DMS153 (cell line): ENCODE measurements at places on chromosomes 2 and 18.

GRCh38 chr18:3061581-3062312 lies 48.8 kb upstream of the LPIN2 start:
- DNase-seq: no peak

GRCh38 chr2:53989210-53989862 lies 18.5 kb upstream of the PSME4 start:
- DNase-seq: no peak

- DNase-seq: no peak
These were observed 2.0 kb upstream of the MCFD2 start for GRCh38 chr2:46917628-46918027.

- DNase-seq: no peak
These were observed 69.1 kb downstream of the IRS1 start for GRCh38 chr2:226730481-226730880.

GRCh38 chr2:195425328-195425727 lies 231.7 kb upstream of the SLC39A10 start:
- no peak for DNase-seq

- DNase-seq: no peak
These were observed 1257.7 kb upstream of the CDH2 start for GRCh38 chr18:29434650-29435049.

GRCh38 chr18:58407263-58407648 lies 221.6 kb downstream of the ALPK2 start:
- no peak for DNase-seq

DNA sequence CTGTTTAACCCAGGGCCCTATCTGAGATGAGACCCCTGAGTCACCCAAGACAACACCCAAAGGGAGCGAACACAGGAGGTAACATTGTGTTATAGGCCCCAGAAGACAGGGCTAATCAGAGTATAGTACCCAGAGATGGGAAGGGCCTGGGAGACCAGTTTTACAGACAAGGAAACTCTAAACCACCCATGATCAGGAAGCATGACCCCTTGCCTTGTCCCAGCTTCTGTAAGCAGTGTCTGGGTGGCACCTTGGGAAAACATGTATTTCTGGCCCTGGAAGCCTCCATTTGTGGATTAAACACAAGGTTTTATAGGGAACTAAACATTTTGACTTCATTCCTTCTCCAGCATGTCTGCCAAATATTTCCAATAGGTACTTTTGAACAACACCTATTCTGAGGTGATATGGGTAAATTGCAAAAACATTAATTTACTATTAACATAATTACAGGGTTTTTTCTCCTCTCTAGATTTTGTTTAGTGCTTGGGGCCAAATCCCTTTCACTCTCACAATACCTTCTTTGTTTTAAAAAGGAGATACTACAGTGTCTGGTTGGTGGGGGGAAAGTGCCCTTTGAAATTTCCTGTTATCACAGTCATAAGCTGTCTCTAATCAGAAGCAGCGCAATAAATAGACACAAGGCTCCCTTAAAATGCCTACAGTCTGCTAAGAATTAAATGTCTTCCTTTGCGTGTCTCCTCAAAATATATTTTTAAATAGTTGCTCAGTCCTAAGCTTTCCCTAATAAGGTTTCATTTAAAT lies 341.1 kb downstream of the BCL11A start:
- no peak for DNase-seq

- no peak for DNase-seq
These were observed 27.7 kb downstream of the BIRC6 start for GRCh38 chr2:32384529-32384928.

GRCh38 chr2:171551836-171552235 lies 29.6 kb downstream of the CYBRD1 start:
- no peak for DNase-seq

DNA sequence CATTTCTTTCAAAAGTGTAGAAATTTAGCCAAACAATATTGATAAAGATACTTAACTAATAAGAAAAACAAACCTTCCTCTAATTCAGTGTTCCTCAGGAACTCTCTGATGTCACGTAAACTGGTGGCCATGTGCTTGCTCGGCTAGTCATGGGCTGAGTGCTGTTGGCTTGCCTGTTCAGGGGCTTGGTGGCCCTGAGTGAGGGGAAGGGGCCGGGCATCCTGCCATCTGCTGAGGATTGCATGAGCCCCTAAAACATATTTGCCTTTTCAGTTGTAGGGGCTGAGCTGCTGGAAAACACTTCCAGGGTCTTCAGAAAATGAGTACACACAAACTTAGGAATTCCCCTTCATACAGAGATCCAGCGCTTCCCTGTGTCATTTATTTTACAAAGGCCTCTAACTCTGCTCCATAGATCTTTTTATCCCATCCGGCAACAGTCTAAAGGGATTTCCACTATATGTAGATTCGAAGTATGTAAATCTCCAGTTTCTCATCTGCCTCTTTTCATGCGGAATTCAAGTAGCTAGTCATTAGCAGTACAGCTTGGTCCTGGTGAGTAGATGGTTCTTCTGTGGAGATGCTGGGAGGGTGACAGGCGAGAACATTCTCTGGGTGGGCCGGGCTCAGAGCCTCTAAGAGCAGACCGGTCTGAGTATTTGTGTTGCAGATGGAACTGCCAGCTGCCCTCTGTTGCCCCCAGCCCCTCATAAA lies 20.1 kb upstream of the NFATC1 start:
- DNase-seq: no peak

GRCh38 chr2:172285010-172285621 lies 142.3 kb upstream of the ITGA6 start:
- no peak for DNase-seq

GRCh38 chr2:19818039-19818438 lies 83.7 kb downstream of the TTC32 start:
- no peak for DNase-seq

DNA sequence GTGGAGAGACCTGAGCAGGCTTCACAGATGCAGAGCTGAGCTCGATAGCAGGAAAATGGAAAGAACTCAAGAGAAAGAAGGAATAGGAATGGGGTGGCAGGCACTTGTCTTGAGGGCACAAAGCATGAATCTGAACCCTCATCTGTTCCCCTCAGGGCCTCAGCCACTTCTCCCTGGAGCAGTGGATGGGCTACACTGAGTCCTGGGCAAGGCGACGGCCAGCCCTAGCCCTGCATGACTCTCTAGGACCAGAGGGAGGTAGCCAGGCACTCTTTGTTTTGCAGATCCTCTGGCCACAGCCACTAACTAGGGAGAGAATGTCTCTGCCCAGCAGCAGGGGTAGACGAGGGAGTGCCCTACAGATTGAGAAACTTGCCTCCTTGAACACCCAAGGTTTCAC lies 3.4 kb upstream of the TEX51 start:
- DNase-seq: no peak

DNA sequence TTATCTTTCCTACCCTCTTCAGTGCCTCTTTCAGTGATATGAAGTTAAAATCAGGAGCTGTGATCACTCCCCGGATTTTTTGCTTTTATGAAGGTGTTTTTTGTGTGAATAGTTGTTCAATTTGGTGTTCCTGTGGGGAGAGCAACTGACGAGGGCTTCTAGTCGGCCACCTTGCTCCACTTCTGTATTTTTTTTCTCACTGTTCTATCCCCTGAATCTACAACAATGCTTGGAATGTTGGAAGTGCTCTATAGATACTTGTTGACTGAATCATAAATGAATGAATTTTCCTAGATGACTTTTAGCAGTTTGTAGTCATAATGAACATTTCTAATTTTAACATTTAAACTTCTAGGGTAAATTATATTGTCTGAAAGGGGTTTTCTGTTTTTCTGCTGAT lies 247.3 kb downstream of the ZNF385B start:
- DNase-seq: no peak

GRCh38 chr2:42775186-42775585 lies 11.3 kb upstream of the OXER1 start:
- DNase-seq: no peak

DNA sequence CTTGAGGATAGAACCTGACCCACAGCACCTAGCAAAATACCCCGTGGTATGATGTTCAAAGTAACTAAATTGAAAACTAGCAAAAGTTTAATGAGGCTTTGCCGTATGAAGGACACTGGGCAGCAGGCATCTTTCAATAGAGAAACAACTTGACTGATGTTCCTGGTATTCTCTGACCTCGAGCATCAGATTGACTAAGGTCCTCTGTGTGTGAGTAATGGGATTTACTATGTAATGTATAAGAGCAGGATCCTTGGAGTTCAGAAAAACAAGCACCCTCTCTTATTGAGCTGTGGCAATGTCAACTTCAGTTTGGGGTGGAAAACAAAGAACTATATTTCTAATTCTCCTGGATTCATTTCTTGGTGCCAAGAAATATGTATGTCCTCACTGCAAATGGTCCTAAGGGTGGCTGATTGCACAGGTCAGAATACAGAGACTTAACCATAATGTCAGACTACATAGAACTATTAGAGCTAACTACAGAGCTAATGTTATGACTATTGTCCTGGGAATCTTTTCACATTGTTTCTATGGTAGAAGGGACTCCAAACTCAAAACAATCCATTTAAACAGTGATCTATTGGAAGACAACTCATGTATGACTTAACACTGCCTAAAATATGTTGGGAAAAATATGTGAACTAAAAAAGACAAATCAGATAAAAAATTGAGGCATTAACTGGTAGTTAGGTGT lies 4.4 kb downstream of the TNFAIP6 start:
- DNase-seq: no peak

- no peak for DNase-seq
These were observed 612.1 kb downstream of the KCNJ3 start for GRCh38 chr2:155310589-155310988.

DNA sequence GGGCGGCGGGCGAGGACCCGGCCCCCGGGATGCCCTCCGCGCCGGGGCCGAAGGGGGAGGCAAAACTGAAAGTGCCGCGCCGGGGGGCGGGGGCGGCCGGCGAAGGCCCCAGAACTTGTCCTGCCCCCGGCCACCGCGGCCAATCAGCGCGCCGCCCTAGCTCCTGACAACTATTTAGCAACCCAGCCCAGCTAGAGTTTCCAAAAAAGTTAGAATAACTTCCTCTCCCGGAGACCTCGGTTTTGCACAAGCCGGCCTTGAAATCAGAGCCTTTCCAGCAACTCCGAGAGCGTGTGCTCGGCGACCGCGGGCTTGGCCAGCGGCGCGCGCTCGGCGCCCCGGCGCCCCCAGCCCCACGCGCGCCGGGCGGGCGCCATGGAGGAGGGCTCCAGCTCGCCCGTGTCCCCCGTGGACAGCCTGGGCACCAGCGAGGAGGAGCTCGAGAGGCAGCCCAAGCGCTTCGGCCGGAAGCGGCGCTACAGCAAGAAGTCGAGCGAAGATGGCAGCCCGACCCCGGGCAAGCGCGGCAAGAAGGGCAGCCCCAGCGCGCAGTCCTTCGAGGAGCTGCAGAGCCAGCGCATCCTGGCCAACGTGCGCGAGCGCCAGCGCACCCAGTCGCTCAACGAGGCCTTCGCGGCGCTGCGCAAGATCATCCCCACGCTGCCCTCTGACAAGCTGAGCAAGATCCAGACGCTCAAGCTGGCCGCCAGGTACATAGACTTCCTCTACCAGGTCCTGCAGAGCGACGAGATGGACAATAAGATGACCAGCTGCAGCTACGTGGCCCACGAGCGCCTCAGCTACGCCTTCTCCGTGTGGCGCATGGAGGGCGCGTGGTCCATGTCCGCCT lies at the start of gene TWIST2:
Gene TWIST2, plus strand, starts transcription at position 245 of the 850 bp plus-strand sequence. Its CDS starts 131 bp downstream, at position 376.
- no peak for DNase-seq

DNA sequence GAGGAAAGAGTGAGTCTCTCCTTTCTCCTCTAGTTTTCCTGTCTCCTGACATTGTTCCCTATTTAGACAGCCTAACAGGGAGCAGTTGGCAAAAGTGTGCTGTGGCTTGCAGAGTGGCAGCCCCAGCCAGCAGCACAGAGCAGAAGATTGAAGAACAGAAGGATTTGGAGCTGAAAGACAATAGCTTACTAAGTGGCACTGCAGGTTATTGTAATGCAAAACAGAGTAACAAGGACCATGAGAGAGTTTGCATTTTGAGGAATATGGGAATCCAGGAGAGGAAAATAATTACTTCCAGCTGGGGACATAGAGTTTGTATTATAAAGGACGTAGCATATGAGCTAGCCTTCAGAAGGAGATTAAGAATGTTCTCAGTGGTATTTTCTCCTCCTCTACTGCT lies 342.4 kb downstream of the AKAIN1 start:
- no peak for DNase-seq

DNA sequence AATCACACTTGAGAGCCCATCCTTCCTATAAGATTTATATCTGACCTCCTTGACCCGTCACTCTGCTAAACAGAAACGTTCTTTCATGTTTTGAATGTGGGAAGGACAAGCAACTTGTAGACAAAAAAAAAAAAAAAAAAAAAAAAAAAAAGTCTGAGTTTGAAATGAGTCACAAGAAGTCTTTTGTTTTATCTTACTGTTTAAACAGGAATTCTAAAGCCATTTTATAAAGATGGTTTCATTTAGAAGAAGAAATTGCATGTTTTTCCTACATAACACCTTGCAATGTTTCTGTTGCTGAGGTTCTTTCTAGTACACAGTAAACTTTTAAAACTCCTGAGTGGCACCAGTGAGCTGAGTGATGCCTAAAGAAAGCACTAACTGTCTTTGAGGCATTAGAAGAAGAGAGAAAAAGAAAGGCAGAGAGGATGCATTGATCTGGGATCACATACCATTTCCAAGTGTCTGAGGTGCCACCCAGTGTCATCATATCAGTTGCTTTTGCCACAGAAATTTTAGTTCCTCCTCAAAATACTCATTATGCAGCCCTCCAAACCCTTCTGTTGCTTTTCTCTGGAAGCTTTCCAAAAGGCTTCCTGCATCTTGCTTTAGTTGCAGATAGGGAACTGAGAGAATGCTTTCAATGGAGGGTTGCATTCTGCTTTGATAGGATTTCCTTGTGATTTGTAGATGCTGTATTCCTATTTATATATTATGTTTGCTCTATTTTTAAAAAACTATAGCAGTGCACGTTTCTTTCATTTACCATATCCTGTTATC lies 69.1 kb downstream of the ACVR2A start:
- DNase-seq: no peak

DNA sequence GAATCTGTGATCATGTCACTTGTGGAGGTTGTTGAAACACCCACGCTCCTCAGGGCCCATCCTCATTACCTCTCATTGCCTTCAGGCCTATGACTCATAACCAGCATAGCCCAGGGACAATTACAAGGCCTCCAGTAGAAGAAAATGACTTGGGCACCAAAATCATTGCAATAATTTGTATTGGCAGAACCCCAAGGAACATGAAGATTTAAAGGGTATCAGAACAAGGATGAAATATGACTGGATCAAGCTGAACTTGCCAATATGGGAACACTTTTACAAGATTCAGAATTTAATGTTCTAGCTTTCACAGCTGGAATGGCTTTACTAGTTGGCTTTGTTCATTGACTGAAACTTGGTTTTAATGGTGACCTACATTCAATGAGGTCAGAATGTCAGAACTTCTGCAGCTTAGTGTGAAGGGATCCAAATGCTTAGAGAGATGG lies 156.4 kb downstream of the COPS8 start:
- no peak for DNase-seq
